ENCODE measurements at places on chromosomes 12 and 14.

- DNase-seq = no peak
These were observed 6.7 kb upstream of the RNASE10 start for GRCh38 chr14:20498622-20499021.

DNA sequence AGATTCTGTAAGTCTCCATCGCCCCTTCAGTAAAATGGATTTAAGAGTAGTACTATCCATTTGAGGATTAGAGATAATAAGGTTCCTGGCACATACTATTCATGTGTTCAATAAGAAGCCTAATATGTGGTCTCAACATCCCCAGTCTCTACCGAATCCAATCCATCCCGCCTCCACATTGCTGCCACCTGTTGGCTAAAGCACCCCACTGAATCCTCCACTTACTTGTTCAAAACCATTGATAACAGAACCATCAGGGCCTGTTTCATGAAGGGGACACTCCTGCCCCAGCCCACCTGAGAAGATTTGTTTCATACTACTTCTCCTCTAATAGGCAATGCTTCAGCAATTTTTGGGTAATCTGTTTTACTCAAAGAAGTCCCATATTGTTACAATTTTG, 147.5 kb downstream of the SLC2A13 start:
- no peak for DNase-seq

DNA sequence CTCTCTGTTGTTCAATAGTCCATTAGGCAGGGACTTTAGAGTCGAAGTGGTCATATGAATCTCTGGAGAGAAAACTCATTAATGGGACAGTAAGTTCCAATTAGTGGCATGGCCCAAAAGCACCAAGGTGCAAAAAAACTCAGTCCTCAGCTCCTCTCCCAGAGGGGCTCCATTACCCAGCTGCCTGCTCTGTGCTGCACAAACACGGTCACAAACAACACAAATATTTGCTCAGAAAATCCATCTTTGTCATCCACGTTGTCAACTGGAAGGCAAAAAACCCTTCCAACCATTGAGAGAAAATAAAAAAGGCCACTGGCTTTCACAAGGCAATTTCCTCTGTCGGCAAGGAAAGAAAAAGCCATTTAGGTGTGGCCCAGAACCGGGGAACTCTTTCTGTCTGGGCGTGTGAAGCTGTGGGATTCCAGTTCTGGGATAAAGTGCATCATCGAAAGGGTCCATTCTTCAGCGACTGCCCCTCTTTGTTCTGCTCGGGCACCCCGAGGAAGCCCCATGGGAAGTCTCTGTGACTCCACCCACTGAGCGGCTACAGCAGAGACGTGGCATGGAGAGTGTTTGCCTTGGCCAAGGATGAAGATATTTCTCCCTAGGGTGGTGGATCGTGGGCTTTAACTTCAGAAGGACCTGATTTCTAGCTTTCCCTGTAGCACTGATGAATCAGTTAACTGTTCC, 137.6 kb downstream of the VRK1 start:
- no peak for DNase-seq

DNA sequence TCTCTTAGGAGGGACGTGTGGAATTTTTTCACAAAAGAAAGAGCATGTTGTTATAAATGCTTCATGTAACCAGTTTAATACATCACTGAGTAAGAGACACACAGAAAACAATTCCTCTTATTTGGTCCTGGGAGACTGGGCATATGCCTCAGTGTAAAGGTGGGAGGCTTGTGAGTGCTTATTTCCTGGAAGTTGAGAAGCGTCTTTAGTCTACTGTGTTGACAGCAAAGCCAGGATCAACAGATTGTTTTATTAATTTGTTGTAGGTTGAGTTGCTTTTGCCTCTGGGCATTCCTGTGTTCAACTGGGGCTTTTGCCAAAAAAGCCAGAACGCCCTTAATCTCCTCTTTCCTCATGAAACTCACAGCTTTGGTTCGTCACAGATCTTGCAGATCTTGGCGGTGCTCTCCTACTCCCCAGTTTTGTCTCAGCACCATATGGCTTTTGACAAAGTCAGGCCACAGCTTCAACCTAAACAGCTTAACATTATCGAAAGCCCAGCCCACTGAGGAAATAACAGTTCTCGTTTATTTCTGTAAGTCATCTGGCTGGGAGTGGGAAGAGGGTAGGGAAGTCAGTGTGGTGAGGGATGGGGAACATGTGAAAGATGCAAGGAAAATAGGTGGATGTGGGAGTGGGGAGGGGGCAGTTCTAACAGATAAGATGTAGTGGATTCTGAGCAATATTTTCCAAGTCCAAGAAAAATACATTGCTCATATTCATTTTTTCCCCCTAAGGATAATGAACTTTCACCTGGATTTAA, 227.2 kb downstream of the DACT1 start:
- DNase-seq = no peak

- no peak for DNase-seq
These were observed 56.1 kb downstream of the EPS8 start for GRCh38 chr12:15733136-15733535.

DNA sequence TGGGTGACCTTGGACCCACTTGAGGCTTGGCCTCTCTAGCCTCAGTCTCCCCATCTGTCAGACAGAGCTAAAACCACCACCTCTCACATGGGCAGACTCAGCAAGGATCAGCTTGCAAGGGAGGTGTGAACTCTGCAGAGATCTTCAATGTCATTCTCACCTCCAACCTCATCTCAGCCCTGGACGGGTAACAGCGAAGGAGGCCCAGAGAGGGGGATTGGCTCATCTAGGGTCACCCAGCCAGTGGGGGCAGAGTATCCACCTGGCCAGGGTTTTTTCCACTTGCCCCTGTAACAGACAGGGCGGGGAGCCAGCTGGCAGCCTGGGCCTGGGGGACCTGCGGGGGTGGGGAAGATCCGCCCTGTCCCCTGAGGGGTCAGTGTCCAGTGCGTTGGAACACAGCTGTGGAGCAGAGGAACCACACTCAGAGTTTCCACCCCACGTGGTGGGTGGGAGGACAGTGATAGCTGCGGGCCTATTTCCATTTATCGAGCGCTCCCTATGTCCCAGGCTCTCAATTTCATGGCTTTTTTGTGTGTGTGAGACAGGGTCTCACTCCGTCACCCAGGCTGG, 27.4 kb downstream of the DTX1 start:
- no peak for DNase-seq

GRCh38 chr12:28089338-28089737, 100.9 kb upstream of the CCDC91 start:
- DNase-seq = no peak

DNA sequence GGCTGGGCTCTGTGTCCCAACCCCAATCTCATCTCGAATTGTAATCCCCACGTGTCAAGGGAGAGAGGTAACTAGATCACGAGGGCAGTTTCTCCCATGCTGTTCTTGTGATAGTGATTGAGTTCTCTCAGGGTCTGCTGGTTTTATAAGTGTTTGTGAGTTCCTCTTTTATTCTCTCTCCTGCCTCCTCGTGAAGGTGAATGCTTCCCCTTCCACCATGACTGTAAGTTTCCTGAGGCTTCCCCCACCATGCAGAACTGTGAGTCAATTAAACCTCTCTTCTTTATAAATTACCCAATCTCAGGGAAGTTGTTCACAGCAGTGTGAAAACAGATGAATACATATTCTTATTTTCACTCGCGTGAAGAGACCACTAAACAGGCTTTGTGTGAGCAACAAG, 148.2 kb downstream of the TMEM30B start:
- DNase-seq = no peak

DNA sequence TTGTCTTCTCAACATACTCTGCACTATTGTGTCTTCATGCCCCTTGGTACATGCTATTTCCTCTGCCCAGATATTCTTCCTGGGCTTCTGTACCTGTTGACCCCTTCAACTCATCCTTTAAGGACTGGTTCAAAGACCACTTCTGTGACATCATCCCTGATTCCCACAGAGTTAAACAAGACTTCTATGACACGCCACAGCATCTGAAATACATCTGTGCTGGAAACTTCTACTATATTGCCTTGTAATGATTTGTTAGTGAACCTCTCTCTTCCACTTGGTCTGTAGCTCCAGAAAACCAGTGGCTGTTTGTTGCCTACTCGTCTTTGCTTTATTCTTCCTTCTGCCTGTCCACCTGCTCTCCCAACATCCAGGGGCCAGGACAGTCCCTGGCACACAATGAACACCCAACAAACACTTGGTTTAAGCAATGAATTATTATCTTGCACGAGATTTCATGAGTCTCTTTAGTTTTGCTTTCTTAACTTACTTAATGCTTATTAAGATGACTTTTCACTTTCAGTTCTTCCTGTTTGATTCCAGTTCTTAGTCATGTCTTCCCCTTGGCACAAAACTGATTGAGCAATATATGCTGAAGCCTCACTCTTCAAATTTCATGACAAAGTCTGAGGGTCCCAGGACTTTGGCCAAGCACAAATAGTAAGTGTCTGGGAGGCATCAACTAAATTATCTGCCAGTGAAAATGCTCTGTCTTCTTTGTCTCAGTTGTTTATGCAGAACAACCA, 485.9 kb downstream of the APAF1 start:
- DNase-seq = no peak

DNA sequence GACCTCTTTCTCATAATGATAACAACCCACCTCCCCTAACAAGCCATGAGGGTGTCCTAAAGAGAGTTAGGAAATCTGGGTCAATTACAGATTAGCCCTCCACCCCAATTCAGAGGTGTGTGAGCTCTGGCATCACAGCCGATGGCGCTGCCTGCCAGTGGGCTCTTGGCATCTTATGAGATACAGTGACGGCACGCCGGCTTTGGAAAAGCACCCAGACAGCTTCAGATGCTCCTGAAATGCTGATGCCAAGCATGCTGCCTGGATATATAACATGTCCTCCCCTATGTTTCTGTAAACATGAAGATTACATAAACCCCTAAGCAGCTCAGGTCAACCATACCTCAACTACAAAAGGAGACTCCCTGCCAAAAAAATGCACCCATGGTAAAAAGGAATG, 152.6 kb downstream of the TTC7B start:
- DNase-seq = no peak

- no peak for DNase-seq
These were observed 1.5 kb downstream of the RAD51AP1 start for GRCh38 chr12:4540170-4540569.

- DNase-seq = no peak
These were observed 145.6 kb upstream of the NAV3 start for GRCh38 chr12:77685112-77685511.

GRCh38 chr12:93297032-93297431, 80.7 kb upstream of the NUDT4 start:
- DNase-seq = no peak

GRCh38 chr12:14613718-14614117, 46.0 kb upstream of the PLBD1 start:
- DNase-seq = no peak

DNA sequence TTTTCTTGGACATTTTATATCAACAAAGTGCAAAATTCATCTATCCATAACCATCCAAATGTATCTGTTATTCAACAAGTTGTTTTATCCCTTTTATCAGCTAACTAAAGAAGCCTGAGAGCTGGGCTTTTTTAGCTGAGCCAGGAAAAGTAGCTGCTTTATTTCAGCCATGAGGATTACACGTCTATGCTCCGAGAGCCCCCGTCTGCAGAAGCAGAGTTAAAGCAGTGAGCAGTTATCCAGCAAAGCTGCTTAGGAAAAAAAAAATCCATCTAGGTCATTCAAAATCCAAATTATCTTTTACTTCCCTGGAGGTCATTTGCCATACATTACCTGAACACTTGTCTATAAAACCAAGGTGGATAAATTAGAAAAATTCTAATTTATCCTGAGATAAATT, 15.7 kb upstream of the HECTD1 start:
- no peak for DNase-seq

- DNase-seq = no peak
These were observed 21.4 kb downstream of the KLRK1 start for GRCh38 chr12:10368206-10369171.

DNA sequence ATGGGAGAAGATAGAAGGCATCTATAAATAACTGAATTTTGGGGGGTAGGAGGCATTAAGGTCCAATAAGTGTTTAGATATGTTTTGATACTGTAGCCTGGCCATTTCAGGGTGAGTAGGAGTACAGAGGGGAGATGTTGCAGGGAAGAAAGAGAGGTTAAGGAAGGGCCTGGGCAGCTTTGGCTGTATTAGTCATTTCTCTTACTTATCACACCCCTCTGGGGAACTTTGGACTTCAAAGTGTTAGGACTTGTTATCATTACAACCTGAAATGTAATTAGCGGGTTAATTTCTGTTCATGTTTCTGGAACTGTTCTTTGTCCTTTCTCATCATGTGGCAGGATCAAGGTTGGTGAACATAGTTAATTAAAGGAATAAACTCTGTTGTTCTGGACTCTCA, 40.3 kb downstream of the SUSD6 start:
- no peak for DNase-seq

- no peak for DNase-seq
These were observed 143.8 kb upstream of the RTL1 start for GRCh38 chr14:101047326-101047725.

Measured in CD4-positive, alpha-beta memory T cell (primary cell).